ENCODE measurements at places on chromosomes 3 and 15.
A peak's percentile ranks its signal among the peaks of the same experiment; 100 is the strongest.

GRCh38 chr3:113249111-113249510, 37.8 kb downstream of the BOC start:
- peak; percentile 46 for DNase-seq

- no peak for DNase-seq
These were observed 95.6 kb downstream of the OCA2 start for GRCh38 chr15:28003302-28004037.

- DNase-seq, result no peak
These were observed 39.9 kb downstream of the SCN5A start for GRCh38 chr3:38609386-38610111.

DNA sequence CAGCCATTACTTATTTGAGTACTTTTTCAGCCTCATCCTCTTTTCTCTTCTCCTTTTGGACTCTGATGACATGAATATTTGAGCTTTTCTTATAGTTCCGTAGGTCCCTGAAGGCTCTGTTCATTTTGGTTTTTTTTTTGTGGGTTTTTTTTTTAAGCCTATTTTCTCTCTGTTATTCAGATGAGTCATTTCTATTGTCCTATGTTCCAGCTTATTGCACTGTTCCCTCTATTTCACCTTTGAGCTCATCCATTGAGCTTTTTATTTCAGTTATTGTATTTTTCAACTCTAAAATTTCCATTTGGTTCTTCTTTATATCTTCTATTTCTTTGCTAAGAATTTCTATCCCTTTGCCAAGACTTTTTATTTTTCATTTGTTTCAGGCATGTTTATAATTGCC, 7.2 kb upstream of the MGLL start:
- no peak for DNase-seq

- no peak for DNase-seq
These were observed at the start of gene IL17RD for GRCh38 chr3:57164657-57165573. IL17RD (minus strand) TSS chr3:57165353; CDS start chr3:57165286, 67 bp downstream.

- DNase-seq, result no peak
These were observed 10.0 kb upstream of the SLC22A13 start for GRCh38 chr3:38255627-38256026.

- peak; percentile 46 for DNase-seq
These were observed 53.1 kb downstream of the BOC start for GRCh38 chr3:113264283-113265131.

DNA sequence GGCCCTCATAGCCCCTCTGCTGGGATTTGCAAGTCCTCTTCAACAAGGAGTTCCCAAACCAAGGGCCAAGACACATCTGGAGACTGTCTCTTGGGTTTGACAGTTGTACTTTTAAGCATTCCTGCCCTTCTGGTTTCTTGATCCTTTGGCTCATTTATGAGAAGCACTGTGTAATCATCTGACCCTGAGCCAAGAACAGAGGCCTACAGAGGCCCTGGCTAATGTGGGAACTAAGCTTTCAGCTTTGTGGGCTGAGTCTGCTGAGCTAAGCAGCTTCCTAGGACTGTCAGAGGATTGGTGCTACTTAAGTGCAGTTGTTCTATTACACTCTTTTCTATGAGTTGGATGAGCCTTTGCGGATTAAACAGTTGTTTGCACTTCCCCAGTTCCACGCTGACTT, 178.3 kb downstream of the KBTBD8 start:
- DNase-seq, result peak; percentile 12

- no peak for DNase-seq
These were observed 79.8 kb upstream of the ZPLD1 start for GRCh38 chr3:102354818-102355515.

- DNase-seq, result no peak
These were observed 4.2 kb downstream of the TBC1D23 start for GRCh38 chr3:100265016-100265415.

DNA sequence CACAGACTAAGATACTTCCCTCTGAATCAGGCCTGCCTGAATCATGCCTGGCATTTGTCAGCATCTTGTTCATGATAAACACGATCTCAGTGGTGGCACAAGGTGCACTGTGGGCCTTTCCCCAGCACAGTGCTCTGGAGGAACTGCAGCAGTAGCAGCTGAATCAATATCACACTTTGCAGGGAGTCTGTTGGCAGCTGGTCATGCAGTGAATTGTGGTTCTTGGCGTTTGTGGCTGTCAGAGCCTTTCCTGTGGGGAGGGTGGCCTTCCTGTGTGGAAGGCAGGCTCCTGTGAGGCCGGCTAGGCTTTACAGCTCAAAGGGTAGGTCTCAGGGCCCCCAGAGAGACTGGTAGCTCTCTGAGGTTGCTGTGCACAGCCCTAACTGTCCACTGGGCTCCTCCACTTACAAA, 54.4 kb upstream of the TLE3 start:
- DNase-seq, result no peak

GRCh38 chr3:178545337-178545736, 9.1 kb downstream of the KCNMB2 start:
- no peak for DNase-seq

DNA sequence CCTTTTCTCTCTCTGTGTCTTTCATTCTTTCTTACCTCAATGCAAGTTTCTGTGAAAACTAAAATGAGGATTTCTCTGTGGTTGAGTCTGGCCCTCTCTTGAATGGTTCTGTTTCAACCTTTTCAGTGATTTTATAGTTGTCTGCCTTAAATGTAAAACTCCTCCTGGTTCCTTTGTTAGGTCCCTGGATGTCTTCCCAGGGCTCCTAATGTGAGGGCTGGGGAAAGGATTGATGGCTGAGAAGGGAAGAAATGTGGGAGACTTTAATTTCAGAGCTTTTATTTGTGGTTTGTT, 90.6 kb upstream of the GRM7 start:
- DNase-seq, result no peak

- no peak for DNase-seq
These were observed 453.9 kb downstream of the LPP start for GRCh38 chr3:188607805-188608315.

DNA sequence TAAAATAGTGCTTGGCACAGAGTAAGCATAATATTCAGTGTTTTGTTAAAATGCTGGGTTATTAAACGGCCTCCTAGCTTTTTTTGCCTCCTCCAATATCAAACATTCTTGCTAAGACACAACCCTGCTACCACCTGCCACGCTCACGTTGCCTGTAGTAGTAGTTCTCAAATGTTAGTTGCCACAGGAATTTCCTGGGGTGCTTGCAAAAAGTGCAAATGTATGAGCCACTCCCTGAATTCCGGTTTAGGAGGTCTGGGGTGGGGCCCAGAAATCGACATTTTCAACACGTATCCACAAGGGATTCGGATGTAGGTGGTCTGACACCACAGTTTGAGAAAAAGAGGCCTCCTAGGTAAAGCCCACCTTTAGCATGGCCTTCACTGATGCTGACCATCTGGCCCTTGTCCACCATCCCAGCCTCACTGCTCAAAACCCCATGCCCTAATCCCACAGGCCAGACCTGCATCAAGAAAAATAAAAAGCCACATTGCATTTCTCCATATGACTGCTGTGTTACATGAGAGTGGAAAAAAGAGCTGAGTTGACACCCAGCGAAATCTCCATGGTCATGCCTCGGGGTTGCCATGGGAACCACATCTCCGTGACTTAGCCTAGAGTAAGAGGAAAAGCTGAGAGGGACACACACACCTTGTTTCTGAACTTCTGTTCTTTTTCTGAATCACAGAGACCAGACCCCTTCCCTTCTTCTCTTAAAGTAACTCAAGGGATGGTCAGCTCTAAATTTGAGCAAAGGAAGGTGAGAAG, 116.4 kb upstream of the HES1 start:
- DNase-seq, result no peak

- no peak for DNase-seq
These were observed 305.0 kb downstream of the ZNF385D start for GRCh38 chr3:21446027-21446426.

GRCh38 chr3:94862703-94863102, 799.8 kb downstream of the NSUN3 start:
- peak; percentile 37 for DNase-seq

DNA sequence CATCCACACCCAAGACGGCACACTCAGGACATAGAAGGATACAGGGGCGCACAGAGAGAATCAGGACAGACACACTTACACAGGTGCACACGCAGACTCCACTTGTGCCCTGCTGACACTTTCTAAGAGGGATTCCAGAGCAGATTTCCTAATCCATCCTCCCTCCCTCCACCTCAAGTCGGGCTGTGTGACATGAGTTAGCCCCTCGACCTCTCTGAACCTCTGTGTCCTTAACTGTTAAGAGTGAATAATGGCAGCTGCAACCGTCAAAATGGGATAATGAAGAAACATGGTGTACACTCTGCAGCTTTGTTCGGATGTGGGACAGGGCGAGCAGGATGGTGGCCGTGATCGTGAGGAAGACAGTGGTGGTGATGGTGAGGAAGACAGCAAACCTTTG, 100.1 kb downstream of the CPN2 start:
- no peak for DNase-seq

DNA sequence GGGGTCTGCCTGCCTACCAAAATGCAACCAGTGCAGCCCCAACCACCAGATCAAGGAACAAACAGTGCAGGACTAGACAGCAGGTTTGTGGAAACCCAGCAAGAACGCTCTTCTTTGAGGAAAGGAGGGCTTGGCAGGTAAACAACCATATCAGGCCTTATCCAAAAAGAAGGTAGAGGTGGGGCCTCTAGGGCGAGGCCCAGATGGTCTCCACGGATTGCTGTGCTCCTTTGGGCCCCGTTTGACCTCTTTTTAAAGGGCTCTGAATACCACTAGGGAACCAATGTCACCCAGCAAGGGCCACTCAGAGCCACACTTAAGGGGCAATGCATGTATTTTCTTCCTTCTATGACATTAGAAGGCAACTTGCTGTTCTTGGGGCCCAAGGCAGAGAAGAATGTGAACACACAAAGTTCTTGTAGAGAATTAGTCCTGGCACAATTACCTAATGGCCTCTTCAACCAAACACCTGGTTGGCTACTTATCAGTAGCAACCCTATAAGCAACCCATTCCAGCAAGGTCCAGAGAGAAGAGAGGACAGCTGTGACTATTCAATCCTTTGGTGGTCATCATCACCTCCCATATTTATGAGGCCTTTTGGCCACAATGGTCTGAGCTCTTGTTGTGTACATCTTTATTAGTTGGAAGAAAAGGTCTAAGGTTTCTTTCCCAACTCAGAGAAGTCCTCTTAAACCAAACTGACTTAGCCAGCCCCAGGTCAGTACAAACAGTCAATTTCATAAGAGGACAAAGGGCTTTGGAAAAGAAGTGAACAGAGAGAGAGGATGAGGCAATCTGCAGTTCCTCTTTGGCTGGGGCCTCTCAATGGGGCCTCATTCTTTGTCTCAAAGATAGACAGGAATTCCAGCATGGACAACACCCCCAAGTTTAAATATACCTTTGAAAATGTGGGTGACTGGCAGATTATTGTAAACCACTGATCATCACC, 36.0 kb downstream of the FOXP1 start:
- peak; percentile 53 for DNase-seq

DNA sequence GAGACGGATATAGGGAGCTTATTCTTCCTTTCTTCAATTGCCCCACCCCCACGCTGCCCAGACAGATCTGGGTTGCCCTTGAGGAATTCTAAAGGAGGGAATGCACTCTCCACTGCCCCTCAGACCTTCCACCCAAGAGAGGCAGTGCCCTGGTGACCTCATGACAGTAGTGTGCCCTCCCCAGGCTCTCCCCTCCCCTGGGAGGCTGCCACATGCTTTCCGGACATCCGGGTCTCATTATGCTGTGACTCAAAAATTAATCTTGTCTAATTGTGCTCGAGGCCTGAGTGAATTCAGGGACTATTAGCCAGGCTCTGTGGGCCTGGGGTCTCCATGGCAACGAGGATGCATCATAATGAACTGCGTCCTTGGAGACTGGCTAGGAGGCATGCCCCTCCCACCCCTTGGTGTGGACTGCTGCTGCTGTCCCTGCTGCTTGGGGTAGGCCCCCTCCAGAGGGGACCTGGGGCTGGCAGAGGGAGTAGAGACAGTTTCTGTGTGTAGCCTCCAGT, 20.8 kb downstream of the CORO2B start:
- peak; percentile 59 for DNase-seq

- no peak for DNase-seq
These were observed 135.8 kb downstream of the CLASP2 start for GRCh38 chr3:33582234-33582633.

- peak; percentile 15 for DNase-seq
These were observed 601.1 kb downstream of the FHIT start for GRCh38 chr3:60650171-60650570.

- no peak for DNase-seq
These were observed 34.8 kb upstream of the CD47 start for GRCh38 chr3:108125550-108126071.

DNA sequence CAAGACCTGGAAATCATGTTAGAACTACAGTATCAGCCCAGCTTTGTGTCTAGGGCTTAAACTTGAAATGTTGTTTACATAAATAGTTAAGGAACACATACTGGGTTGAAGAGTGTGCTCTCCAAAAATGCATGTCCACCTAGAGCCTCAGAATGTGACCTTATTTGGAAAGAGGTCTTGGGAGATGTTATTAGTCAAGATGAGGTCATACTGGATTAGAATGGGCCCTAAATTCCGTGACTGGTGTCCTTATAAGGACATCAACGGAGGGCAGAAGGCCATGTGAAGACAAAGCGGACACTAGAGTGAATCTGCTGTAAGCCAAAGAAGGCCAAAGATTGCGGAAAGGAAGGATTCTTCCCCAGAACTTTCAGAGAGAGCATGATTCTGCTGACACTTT, 759.2 kb upstream of the CFAP20DC start:
- DNase-seq, result no peak

GRCh38 chr3:193756536-193756935, 163.5 kb downstream of the OPA1 start:
- DNase-seq, result no peak

DNA sequence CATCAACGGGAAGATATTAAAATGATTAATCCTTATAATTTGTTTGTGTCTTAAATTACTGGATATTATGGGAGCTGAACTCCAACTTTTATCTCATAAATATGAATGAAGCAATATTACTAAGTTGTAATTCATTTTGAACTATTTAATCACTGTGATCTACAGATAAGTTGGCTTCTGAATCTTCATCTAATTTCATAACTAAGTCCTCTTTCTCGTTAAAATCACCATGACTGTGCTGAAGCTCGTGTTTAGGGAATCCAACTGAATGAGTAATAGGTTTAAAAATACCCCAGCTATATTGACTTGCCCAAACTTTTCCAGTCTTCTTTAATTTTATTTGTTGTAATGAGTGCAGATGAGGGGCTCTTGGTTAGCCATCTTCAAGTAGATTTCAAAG, 14.1 kb downstream of the MDFIC2 start:
- no peak for DNase-seq

DNA sequence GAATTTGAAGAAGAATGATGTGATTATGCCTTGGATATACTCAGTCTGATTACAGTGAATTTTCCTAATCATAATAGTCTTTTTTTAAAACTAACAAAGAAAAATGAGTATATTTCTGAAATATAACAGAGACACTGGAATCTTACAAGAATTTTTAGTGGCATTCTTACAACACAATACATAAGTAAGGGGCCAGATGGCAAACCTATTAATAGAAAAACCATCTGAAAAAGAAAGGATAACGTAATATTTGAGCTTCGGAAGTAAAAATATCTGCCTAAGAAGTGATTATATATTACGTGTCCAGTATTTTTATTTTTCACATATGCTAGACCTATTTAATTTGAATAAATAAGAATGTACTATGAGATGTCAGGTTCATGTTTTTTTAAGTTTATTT, 452.8 kb downstream of the NAALADL2 start:
- DNase-seq, result no peak

- no peak for DNase-seq
These were observed at the start of the genes FOXL2 and FOXL2NB for GRCh38 chr3:138946663-138947494. FOXL2 (minus strand) TSS chr3:138947137; CDS start chr3:138946722, 415 bp downstream. FOXL2NB (plus strand) TSS chr3:138947217; CDS start chr3:138947365, 148 bp downstream.
